IMR-90 (cell line): ENCODE measurements at places on chromosomes 7 and 10. TPM values are rescaled to one million over a fixed set of nuclear protein-coding genes. Genes with fewer than 3 reads are reported as not detected.

DNA sequence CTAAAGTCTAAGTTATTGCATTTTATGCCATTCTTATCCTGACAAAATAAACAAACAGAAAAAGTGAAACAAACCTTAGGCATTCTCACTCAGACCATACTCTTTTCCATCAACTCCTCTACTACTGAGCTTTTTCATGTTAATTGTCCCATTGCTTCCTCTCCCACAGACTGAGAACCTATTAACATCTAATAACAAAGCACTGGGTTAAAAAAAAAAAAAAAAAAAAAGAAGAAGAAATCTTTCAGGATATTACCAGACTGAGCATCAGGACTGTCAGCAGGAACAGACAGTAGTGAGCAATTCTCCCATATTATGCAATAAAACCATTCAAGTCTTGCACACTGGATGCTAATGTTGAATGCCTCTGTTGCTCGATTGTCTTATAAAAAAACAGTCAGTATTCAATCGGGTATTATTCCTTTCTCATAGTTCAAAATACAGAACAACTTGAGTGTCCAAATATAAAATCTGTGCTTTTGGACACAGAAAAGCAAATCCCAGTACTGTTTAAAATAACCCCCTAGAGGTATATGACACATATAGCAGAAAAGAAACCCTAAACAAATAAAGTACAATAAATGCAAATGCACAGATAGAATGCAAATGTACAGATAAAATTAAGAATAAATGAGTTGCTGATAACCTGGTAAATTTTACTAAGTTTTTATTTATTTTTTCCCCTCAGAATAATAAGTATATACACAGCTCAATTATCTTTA is 531.3 kb upstream of the LRRTM3 start:
- no peak overlapping the region for H3K4me3 ChIP-seq
- H3K27ac ChIP-seq, result no peak overlapping the region
- DNase-seq, result no peak
- no peaks in the 10 kb centered on the region for H3K27me3 ChIP-seq

DNA sequence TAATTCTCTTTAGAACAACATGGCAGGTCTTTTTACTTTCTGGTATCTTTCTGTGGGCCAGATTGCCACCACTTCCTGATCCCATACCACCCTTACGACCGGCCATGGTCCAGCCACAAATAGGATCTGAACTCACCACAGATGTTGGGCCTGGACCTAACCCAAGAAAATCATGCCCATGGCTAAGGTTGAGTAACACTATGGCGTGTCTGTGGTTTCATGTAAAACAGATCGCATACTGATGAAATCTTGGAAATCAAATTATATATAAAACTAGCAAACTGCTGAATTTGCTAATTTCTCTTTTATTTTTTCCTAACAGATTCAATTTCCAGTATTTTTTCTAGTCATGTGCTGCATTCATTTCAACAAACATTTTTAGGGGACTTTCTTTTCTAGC is 77.2 kb downstream of the CH25H start:
- peak; percentile 67 for DNase-seq
- no peaks in the 10 kb centered on the region for H3K27me3 ChIP-seq
- no peaks in the 10 kb centered on the region for H3K36me3 ChIP-seq
- H3K27ac ChIP-seq, result no peak overlapping the region
- no peak overlapping the region for H3K4me3 ChIP-seq

GRCh38 chr10:78672918-78673317 is 395.8 kb upstream of the ZMIZ1 start:
- no peak overlapping the region for H3K4me3 ChIP-seq
- H3K4me1 ChIP-seq, result peaks cover 2% of the 10 kb centered on the region
- H3K27ac ChIP-seq, result no peak overlapping the region
- no peaks in the 10 kb centered on the region for H3K36me3 ChIP-seq

GIMAP4 gene
- not detected in 2 replicates for total RNA-seq

CALML3 gene
- not detected in 2 replicates for total RNA-seq

DNA sequence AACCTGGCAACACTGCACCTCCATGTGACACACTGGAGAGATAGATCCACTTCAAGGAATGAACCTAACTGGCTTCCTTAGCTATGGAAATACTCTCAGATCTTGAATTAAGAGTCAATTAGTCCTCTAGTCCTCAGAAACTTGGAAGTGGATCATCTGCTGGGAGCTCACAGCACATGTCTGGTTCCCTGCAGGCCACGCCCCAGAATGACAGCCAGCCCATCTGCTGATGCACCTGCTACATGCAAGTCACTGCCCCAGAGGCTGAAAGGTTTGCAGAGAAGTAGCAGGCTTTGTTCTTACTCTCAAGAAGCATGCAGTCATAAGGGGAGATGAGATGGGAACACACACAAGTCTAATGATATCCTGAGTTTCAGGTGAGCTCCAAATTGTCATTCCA is 275.9 kb downstream of the SKAP2 start:
- no peak overlapping the region for H3K4me3 ChIP-seq
- no peaks in the 10 kb centered on the region for H3K36me3 ChIP-seq
- no peaks in the 10 kb centered on the region for H3K4me1 ChIP-seq
- DNase-seq, result no peak
- H3K27ac ChIP-seq, result no peak overlapping the region
- H3K27me3 ChIP-seq, result no peaks in the 10 kb centered on the region; the same call in 1 of the 2 replicates

- H3K27ac ChIP-seq, result no peak overlapping the region
- no peaks in the 10 kb centered on the region for H3K27me3 ChIP-seq
- H3K4me3 ChIP-seq, result no peak overlapping the region
- DNase-seq, result no peak
- 0 out of 2 replicates have a peak, but pooled peaks cover 2% of the 10 kb centered on the region for H3K36me3 ChIP-seq
- H3K4me1 ChIP-seq, result no peaks in the 10 kb centered on the region
Observed at GRCh38 chr7:112296432-112296831, 89.9 kb downstream of the ZNF277 start.

ZP3 gene
- 0.54 and 0.83 TPM in 2 replicates for total RNA-seq

- H3K36me3 ChIP-seq, result peaks cover 31% of the 10 kb centered on the region
- no peaks in the 10 kb centered on the region for H3K27me3 ChIP-seq
- DNase-seq, result no peak
- no peak overlapping the region for H3K4me3 ChIP-seq
Observed at GRCh38 chr10:79132681-79133381, 64.1 kb downstream of the ZMIZ1 start.

HHEX gene
- 2.3 and 4.4 TPM in 2 replicates for total RNA-seq

- no peak overlapping the region for H3K27ac ChIP-seq
- H3K4me3 ChIP-seq, result no peak overlapping the region
- peaks cover 7% of the 10 kb centered on the region for H3K4me1 ChIP-seq
- H3K27me3 ChIP-seq, result no peaks in the 10 kb centered on the region
Observed at GRCh38 chr10:88150339-88150738, 286.9 kb downstream of the PTEN start.

DNA sequence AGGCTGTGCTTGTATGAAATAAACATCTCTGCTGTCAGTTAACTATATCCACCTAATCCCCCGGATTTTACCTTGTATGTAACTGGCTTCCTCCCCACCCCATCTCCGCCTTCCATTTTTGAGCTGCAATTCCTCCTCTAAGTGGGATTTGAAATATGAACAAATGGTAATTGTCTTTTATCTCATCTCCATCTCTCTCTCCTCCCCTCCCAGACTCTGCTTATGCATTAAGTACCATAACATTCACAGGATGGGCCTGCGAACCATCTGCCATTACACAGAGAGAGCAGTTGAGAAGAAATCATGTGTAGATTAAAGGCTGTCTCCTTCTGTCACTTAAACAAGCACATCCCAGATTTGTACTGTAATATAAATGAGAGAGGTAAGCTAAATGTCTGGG is 1169.9 kb downstream of the TYW1 start:
- no peaks in the 10 kb centered on the region for H3K27me3 ChIP-seq
- H3K4me1 ChIP-seq, result no peaks in the 10 kb centered on the region
- H3K36me3 ChIP-seq, result no peaks in the 10 kb centered on the region
- no peak overlapping the region for H3K27ac ChIP-seq
- H3K4me3 ChIP-seq, result no peak overlapping the region

RBM48 gene
- 5.6 and 10.6 TPM in 2 replicates for total RNA-seq
